ENCODE measurements at places on chromosomes 13 and 19.
A peak's percentile ranks its signal among the peaks of the same experiment; 100 is the strongest.

DNA sequence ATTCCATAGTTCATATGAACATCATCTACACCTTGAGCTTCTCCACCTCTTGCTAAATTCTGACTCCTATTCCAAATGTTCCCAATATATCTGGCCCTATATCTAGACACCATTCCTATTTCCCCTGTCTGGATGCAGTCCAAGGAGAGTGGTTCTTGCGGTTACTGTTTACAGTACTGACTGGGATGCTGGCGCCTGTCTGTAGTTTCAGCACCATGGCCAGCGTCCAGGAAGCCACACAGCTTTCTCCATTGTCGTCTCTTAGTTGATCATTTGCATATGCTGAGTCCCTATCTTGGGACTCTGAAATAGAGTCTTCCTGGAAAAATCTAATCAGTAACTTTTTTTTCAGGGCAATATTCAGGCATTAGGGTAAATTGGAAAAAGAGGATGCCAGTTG lies 14.9 kb downstream of the LAIR2 start:
- DNase-seq = peak; percentile 52

GRCh38 chr19:29002336-29002735 lies 210.6 kb downstream of the UQCRFS1 start:
- no peak for DNase-seq

GRCh38 chr13:38372820-38373383 lies 23.3 kb downstream of the UFM1 start:
- no peak for DNase-seq

DNA sequence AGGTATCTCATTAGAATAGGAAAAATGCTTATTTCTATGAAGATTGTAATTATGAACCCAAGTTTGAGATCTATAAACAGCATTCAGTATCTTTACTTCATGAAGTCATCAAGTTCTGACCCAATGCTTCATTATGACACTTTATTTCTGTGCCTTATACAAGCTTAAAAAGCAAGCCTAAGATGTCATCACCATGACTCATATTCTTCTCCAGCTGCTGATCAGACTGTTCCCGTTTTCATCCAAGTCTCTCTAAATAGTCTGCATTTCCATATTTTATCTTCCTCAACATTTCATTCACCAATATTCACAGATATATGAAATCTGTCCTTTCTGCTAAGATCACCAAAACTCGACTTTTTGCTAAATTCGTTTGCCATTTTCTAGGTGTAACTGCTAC lies 1247.2 kb upstream of the PRR20A start:
- DNase-seq = no peak

DNA sequence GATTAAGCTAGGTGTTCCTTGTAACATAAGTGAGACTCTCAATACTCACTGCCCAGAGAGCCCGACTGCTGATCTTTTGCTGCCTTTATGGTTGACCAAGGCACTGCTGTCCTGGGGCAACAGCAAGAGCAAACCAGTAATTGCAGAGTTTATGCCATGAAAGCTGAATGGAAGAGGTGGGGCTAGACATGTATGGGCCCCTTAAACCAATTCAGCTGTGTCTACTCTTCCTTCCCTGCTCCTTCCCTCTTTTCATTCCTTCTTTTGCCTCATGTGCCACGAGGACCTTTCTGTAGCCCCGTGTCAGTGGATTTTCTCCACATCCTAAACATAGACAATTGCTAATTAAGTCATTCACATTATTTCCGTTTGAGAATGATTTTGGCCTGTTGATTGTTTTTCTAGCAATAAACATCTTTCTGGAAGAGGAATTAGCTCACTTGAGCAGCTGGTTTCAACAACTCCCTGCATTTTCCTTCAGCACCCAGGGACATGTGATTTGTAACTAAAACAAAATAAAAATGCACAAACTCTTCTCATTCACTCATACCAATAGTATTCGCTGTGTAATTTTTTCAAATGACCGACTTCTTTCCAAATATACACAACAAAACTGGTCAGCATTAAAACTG lies 40.5 kb downstream of the RAP2A start:
- no peak for DNase-seq

DNA sequence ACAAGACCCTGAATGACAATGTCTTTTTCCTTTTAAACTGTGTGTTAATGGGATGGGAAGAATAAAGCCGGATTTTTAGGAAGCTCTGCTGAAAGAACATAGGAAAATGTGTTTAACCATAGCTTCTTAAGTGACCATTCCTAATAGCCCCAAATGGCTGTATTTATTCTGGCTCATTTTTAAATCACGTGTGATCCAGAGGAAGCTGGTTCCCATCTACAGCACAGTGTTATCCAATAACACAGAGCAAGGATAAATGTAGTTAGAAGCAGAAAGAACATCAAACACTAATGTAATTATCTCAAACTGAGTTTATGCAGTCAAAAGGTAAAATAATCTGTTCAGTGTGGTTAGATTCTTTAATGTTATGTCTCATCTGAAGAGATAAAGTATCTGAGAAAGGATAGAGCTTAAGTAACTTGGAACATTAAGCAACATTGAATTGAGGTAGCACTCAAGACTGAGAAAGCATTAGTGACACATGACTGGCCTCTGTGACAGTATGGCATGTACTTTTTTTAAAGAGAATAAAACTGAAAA lies 853.3 kb downstream of the GPC5 start:
- DNase-seq = no peak

DNA sequence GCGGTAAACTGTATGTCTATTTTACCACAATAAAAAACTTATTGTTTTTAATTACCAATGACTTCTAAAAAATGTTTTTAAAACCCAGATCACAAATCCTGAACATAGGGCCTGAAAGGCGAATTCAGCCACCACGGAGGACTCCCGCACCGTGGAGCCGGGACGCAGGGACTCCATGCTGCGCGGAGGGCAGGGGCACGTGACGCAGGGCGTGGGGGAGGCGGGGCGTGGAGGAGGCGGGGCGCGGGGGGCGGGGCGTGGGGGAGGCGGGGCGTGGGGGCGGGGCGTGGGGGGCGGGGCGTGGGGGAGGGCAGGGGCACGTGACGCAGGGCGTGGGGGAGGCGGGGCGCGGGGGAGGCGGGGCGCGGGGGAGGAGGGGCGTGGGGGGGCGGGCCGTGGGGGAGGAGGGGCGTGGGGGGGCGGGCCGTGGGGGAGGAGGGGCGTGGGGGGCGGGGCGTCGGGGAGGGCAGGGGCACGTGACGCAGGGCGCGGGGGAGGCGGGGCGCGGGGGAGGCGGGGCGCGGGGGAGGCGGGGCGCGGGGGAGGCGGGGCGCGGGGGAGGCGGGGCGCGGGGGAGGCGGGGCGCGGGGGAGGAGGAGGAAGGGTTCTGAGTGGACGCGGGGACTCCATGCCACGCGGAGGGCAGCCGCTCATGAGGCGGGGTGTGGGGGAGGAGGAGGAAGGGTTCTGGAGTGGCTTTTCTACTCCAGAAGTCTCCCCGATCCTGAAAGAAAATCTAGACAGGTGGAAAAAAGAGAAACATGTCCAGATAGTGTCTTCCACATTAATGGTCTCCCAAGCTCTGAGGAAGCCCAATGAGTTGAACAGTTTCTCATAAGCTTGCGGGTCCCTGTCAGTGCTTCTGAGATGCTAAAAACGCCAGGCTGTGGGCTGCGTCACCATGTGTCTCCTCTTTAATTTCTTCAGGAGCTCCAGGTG lies 4.4 kb upstream of the PROZ start:
- peak; percentile 85 for DNase-seq

GRCh38 chr13:45445053-45445452 lies 19.7 kb upstream of the COG3 start:
- DNase-seq = no peak

DNA sequence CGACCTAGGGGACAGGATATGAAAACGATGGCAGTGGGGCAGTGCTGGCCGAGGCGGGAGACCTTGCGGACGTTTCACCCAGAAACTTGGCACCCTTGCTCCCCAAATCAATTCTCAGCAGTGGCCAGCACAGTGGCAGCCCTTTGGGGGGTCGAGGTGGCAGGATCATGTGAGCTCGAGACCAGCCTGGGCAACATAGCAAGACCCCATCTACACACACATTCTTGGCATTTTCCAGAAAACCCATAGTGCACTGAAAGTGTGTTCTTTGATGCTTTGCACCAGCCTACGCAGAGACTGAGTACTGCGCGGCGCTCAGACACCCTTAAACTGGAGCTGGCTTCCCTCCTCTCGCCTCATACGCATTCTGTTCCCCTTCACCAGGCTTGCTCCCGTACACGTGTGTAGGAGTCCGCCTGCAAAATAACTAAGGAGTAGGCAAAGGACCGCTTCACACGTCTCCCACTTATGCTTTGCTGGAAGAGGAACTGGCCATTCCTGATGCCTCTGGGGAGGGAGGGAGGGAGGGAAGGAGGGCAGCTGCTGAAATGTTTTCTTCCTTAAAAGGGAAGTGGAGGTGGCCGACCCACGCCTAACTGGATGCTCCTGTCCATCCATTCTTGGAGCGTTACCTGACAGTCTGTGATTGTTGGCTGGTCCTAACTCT lies 23.5 kb upstream of the MIER2 start:
- DNase-seq = no peak

DNA sequence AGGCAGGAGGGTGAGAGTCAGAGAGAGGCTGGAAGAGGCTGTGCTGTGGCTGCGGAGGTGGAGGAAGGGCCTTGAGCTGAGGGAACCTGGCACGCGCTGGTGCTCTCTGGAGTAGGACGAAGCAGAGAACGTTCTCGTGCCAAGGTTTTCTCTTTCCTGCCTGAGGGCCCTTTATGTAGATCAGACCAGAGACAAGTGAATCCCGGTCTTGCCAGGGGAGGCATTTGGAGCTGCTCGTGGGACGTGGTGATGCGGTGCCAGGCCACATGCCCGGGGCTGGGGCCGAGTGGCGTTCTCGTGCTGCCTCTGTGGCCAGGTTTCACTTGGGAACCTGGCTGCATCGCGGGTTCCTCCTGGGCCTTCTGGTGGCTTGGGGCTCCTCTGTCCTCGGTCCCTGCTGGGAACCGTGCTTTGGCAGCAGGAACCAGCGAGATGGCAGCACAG lies 54.2 kb downstream of the KDM4B start:
- DNase-seq = no peak

DNA sequence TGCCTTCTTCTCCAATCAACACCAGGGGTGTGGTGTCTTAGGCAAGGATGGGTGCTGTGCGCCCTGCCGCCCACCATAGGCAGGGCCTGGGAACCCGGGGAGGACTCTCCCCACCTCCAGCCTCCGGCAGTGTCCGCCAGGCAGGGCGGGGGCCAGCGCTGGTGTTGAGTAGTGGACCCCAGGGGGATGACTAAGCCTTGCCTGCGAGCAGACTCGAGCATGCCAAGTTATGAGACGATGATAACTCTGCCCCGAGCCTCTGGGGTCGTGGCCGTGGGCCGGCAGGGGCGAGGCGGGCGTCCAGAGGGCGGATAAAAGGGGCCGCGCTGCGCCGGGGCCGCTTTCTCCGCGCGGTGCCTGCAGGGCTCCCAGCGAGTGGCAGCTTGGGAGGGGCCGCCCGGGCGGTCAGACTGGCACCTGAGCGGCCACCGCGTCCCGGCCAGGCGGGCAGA lies at the start of gene MEDAG:
MEDAG (plus strand) TSS at position 340 of the 452 bp plus-strand sequence. CDS start 245 bp downstream, outside the sequence.
- DNase-seq = peak; percentile 43

DNA sequence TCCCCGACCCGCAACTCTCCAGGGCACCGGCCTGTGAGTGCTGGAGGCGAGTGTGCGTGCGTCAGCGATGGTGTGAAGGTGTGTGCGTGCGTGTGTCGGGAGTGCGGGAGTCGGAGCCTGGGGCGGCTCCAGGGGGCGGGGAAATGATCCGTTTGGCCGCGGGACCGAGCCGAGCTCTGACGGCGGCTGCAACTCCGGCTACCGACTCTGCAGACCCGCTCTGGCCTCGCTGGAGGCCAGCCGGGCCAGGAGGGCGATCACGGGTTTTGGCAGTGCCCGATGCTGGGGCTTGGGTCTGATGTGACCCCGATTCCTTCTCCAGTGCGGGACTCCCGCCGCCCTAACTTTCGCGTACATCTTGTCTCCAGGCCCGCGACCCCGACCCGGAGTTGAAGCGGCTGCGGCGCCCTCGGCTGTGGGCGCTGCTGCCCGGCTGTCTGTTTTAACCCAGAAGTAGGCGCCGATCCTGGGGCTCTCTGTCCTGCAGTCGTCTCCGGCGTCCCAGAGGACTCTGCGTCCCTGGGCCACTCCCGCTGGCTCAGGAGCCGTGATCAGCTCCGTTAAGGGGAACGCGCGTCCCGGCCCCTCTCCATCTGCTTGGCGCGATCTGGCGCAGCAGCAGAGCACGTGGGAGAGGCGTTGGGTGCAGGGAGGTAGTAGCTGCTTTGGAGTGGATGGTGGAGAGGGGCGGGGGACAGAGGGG lies 1.2 kb downstream of the CHST8 start:
- DNase-seq = peak; percentile 56
